ENCODE measurements at places on chromosomes 1 and 21. TPM values are rescaled to one million over a fixed set of nuclear protein-coding genes. Genes with fewer than 3 reads are reported as not detected.

GRCh38 chr1:40932006-40932405 is 47.5 kb upstream of the CTPS1 start:
- no peak for DNase-seq

GRCh38 chr1:3611170-3612019 is at the start of gene MEGF6:
MEGF6 (minus strand) TSS chr1:3611508; CDS start chr1:3611268, 240 bp downstream.
- DNase-seq, result no peak

DNA sequence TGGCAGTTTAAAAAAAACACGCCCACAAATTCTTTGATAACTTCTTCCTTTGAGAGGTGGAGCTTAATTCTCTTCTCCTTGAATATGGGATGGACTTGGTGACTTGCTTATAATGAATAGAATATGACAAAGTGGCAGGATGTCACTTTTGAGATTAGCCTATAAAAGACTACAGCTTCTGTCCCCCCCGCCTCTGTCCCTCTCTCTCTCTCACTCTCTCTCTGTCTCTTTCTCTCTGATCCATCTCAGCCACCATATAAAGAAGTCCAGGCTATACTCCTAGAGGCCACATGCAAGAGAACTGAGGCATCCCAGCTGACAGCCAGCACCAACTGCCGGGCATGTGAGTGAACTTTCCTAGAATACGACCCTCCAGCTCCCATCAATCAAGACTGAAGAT is 7.7 kb upstream of the DMBX1 start:
- DNase-seq, result no peak

DNA sequence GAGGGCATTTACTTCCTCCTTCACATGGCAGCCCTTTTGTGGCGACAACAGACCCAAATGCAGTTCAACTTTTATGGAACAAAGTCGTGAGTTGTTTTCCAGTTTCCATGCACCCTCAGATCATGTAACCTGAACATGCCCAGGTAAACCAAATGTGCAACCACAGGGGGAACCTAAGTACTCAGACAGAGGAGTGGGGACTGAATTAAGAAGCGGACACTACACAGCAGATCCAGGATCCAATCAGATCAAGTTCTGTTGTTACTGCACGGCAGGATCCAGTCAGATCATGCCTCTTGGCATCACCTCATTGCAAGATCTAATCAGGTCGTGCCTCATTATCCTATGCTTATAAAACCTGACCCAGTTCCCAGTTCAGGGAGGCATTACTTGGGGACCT is 115.7 kb downstream of the MATN1 start:
- no peak for DNase-seq

GRCh38 chr1:80910426-80910825 is 890.3 kb upstream of the ADGRL2 start:
- no peak for DNase-seq

DNA sequence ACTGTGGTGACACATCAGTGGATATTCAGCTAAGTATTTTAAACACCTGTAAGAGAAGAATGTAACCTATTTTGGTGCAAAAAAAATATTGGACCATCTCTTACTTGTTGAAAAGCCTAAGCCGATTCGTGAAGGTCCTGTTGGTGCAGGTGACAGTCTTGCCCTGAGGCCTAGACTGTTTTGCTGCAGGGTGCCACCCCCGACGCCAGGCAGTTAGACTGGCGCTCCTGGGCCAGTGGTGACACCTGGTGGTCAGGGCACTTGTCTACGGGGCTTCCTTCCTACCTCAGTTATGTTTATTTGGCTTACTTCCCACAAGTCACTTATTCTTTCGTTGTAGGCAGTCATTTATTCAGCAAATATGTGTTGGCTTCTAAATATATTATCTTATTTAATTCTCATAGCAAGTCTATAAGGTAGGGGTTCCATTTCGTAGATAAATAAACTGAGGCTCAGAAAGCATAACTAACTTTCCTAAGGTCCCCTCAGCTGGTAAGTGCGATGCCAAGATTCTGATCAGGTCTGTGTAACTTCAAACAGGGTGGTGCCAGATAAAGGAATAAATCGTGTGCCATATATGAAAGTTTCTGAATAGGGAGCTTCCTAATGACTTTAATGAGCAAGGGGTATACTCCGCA is 1.9 kb downstream of the EEIG2 start:
- DNase-seq, result no peak

GRCh38 chr1:111191496-111191895 is 8.9 kb downstream of the DENND2D start:
- DNase-seq, result no peak

DNA sequence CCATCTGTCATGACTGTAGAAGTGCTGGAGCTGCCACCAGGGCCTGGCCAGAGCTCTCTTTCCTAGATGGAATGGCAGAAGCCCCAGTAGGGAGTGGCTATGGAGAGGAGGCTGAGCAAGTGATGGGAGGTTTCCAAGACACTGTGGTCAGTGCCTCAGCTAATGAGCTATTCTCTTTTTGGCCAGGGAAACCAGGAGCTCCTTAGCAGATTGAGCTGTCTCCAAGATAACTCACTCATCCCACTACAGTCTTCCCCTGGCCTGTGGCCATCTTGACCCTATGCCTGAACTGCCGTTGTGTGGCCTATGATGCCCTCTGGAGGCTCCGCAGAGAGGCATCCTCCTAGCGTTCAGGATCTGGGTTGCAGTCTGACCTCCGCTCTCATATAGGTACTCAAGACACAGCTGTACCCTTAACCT is 60.5 kb downstream of the ERI3 start:
- no peak for DNase-seq

DNA sequence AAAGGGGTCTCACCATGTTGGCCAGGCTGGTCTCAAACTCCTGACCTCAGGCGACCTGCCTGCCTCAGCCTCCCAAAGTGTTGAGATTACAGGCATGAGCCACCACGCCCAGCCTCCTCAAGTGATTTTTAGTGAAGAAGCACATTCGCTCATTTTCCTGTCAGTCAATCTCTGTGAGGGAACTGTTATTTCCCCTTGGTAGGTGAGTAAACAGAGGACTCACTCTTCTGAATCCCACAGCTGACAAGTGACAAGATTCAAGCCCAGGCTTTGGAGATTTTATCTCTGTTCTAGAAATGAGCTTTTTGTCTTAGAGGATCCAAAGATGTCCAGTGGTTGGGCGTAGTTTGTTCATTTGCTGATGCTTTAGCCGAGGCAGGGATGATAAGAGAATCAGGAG is 43.9 kb upstream of the TACSTD2 start:
- DNase-seq, result no peak

GRCh38 chr1:233057836-233058235 is 107.4 kb downstream of the NTPCR start:
- no peak for DNase-seq

DNA sequence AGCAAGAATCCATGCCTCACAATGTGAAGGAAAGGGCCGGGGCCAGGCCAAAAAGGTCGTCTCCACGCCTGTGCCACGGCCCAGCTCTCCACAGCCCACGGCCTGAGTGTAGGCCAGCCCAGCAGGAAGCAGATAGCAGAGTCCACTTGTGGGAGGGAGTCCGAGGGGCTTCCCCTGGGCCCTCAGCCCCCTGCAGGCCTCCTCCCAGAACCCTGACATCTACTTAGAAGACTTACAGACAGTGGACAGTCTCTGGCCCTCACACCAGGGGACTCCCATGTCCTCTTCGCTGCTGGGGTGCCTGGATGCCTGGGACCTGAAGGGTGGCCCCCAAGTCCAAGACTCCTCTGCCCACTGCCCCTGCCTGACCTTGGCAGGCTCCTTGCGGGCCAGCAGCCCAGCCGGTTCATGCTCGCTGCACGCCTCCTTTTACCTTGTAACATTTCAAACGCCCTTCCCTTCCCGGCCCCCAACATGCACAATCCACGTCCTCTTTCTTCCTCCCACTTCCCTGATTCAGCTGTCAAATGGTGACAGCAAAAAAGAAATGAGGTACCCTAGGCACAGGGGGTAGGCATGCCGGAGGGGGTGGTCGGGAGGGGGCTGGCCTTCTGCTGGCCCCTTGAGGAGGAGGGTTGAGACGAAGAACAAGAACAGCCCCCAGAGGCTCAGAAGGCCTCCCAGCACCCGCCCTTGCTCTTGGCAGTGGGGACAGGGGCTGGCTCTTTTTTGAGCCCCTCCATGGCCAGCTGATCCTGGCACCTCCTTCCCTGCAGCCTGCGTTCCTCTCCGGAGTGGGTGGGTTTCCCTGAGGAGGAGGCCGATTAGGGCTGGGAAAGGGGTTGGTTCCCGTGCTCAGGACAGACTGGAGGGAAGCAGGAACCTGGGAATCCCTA is 997 bp upstream of the PTPN7 start:
- DNase-seq, result no peak

PTGS2 gene
- 35.0 TPM for total RNA-seq

OXCT2 gene
- total RNA-seq, result 0.87 TPM

SLC45A1 gene
- total RNA-seq, result 2.0 TPM

EDARADD gene
- 0.35 TPM for total RNA-seq

LCE3E gene
- not detected for total RNA-seq

DCDC2B gene
- not detected for total RNA-seq

DRAXIN gene
- total RNA-seq, result not detected
